ENCODE measurements at places on chromosomes 13 and 19.

- no peak for DNase-seq
- H3K36me3 ChIP-seq: peaks cover 22% of the 10 kb centered on the region
- no peaks in the 10 kb centered on the region for H3K4me1 ChIP-seq
- no peak overlapping the region for H3K27ac ChIP-seq
Observed at GRCh38 chr19:42378225-42379215, 11.6 kb downstream of the CNFN start.

GRCh38 chr13:32837973-32838927 lies 178.0 kb upstream of the KL start:
- DNase-seq: no peak
- H3K27me3 ChIP-seq: no peaks in the 10 kb centered on the region
- no peaks in the 10 kb centered on the region for H3K4me1 ChIP-seq
- no peak overlapping the region for H3K27ac ChIP-seq

DNA sequence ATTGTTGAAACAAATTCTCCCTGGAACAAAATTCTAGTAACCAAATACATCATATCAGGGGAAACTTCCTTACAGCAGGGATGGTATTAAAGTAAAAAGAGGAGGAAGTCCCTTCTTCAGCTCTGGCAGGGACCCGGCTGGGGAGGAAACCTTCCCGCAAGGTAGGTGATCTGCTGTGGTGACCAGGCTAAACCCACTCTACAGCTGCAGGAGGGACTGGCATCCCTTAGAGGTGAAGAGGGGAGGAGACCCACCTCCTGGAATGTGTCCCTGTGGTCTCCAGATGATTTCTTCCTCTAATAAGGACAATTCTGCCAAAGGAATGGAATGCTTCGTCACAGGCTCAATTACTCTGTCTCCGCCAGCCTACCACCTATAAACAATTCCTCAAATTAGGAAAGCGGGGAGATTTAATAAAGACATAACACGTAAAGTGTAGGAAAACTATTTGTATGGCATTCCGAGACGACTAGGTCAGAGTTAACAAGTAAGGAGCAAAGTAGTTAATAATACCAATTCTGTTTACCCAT lies 637 bp upstream of the PDS5B start:
- H3K27ac ChIP-seq: peak overlapping the region; percentile 98
- peak overlapping the region; percentile 88 for H3K4me3 ChIP-seq
- no peaks in the 10 kb centered on the region for H3K27me3 ChIP-seq
- H3K36me3 ChIP-seq: no peaks in the 10 kb centered on the region

- H3K4me3 ChIP-seq: no peak overlapping the region
- no peaks in the 10 kb centered on the region for H3K4me1 ChIP-seq
- no peak overlapping the region for H3K27ac ChIP-seq
- no peak for DNase-seq
Observed at GRCh38 chr19:12703046-12703445, 6.6 kb upstream of the FBXW9 start.

GRCh38 chr13:87035526-87035925 lies 635.6 kb upstream of the SLITRK5 start:
- no peaks in the 10 kb centered on the region for H3K27me3 ChIP-seq
- no peaks in the 10 kb centered on the region for H3K36me3 ChIP-seq
- H3K27ac ChIP-seq: no peak overlapping the region
- H3K4me1 ChIP-seq: no peaks in the 10 kb centered on the region
- no peak overlapping the region for H3K4me3 ChIP-seq

GRCh38 chr19:4097501-4097900 lies 26.4 kb downstream of the MAP2K2 start:
- H3K27ac ChIP-seq: peak overlapping the region; percentile 75
- no peaks in the 10 kb centered on the region for H3K27me3 ChIP-seq
- no peak for DNase-seq
- no peak overlapping the region for H3K4me3 ChIP-seq
- no peaks in the 10 kb centered on the region for H3K4me1 ChIP-seq
